ENCODE measurements at places on chromosomes 13 and 19.

GRCh38 chr13:31200637-31200971 lies 829 bp downstream of the B3GLCT start:
- no peak for DNase-seq

DNA sequence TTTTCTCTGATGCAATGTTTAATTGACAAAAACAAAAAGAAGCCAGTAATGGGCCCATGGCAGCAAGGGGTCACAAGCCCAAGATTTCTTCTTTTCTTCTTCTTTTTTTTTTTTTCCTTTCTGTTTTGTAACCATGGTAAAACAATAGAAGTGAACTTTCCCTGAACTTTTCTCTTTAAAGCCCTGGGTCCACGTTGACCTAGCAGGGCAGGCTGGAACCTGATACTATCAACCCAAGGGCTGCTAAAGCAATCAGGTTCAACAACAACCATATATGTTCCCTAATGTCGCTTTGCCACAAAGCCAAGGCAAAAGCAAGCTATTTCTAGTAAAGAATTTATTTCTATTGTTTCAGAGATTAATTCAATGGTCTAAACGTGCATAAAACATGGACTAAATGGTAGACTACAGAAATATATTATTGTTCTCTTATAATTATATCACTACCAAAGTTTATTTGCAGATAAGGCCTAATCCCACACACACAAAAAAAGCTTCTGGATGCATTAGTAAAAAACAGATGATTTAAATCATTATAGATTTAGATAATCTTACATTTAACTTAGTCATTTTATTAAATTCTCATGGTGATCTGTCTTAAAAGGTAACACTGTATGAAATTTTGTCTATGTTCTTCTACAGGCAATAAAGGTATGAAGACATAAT lies 153.9 kb downstream of the DACH1 start:
- DNase-seq, result no peak

GRCh38 chr13:98738993-98739392 lies 13.5 kb downstream of the SLC15A1 start:
- DNase-seq, result no peak

DNA sequence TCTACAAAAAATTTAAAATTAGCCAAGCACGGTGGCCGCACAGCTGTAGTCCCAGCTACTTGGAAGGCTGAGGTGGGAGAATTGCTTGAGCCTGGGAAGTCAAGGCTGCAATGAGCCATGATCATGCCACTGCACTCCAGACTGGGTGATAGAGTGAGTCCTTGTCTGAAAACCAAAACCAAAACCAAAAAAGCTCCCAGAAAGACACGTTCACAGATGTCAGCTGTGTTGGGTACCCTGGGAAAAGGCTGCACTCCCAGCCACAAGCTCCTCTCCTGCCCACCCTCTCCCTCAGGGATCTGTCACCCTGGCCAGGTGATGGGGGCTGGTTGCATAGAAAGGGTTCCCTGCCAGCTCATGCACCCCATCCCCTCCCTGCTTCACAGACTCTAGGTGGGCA lies 53.3 kb downstream of the RNF6 start:
- DNase-seq, result no peak

- no peak for DNase-seq
Measured at GRCh38 chr13:100544866-100545683, 43.5 kb downstream of the GGACT start.

DNA sequence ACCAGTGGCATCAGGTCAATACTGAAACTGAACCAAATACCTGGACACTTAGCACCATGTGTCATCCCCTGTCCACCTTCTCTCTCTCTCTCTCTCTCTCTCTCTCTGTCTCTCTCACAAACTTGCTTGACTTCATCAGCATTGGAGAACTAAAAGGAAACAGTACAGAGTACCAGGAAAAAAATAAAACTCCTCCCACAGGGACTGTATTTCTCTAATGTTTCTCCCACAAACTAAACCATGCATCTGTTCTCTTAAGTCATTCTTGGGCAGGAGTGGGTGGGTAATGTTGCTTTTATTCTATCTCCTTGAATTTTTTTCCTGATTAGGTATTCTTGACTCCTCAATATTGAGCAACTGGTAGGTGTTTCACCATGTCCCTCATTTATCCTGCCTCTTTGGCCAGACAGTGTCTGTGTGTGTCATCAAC lies 112.9 kb upstream of the CACNA1A start:
- no peak for DNase-seq

DNA sequence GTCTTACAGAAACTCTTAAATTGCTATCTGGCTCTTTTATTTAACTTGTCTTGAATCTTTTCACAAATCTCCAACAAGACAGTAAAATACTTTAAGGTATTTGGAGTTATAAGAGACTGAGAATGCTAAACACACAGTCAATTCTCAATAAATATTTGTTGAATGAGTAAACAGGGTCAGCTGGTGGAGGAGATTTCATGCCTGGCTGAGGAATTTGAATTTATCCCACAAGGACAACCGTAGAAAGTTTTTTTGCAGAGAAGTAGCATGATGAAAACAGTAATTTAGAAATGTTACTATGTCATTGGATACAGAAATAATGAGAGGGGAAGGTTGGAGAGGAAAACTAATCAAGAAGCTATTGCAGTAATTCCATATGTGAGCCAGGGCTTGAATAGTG lies 1223.7 kb downstream of the PCDH17 start:
- DNase-seq, result no peak

- DNase-seq, result no peak
Measured at GRCh38 chr13:47646298-47646697, 354.8 kb downstream of the SUCLA2 start.

DNA sequence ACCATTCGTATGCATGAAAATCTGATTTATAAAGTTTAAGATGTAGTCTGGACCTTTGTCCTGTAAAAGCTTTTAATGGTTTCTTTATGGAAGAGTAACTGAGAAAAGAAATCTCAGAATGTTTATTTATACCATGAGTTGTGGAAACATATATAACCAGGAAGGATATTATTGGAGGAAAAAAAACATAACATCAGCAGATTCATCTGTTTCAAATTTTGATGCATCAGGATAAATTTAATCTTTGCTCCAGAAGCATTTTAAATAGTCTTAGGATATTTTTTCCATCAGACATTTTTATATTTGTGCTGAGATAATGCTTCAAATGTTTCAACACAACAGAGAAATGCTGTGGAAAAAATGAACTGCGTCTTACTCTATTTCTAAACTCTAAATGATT lies 31.2 kb upstream of the CSNK1A1L start:
- DNase-seq, result no peak

GRCh38 chr19:19937403-19937802 lies 36.7 kb downstream of the ZNF93 start:
- DNase-seq, result peak; percentile 23

DNA sequence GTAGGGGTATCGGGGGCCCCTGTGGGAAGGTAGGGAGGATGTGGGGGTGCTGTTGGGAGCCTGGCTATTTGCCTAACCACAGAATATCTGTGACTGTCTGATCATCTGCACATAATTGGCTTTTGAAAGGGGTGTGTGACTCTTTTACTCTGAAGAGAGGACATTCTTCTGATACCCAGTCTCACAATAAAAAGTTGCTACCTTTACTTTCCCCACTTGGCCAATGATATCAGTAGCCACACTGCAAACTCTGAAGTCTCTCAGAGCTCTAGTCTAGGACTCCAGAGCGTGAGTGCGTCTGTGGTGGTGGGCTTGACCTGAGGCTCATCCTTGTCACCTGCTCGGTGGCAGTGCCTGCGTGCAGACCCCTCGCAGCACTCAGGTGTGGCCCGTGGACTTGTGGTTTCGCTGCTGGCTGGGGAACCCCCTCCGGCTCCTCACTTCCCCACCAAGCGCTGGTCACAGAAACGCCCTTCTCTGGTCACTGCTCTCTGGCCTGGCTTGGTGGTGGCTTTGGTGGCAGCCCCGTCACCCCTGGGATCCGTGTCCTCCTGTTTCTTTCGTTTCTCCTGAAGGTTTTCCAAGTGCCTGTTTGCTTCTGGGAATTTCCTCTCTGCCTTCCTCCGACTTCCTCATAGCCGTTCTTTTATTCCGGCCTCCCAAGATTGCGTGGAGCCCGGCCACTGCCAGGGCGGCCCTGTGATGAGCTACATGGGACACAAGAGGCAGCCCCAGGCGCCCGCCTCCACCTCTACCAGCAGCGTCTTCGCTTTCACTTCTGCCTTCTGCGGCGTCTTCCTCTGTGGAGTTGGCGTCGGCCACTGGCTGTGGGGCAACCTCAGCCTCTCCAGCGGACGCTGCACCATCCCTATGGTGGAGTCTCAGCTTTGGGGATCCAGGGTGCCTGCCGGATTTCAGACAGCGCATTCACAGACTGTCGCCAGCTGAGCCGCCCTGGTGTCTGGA lies 78.0 kb downstream of the ATP11A start:
- DNase-seq, result peak; percentile 54

- no peak for DNase-seq
Measured at GRCh38 chr19:35195830-35196229, 32.7 kb downstream of the FAM187B start.

GRCh38 chr13:109036078-109036780 lies 406.8 kb downstream of the MYO16 start:
- DNase-seq, result no peak

- no peak for DNase-seq
Measured at GRCh38 chr19:48989701-48990291, 3.3 kb downstream of the GYS1 start.

DNA sequence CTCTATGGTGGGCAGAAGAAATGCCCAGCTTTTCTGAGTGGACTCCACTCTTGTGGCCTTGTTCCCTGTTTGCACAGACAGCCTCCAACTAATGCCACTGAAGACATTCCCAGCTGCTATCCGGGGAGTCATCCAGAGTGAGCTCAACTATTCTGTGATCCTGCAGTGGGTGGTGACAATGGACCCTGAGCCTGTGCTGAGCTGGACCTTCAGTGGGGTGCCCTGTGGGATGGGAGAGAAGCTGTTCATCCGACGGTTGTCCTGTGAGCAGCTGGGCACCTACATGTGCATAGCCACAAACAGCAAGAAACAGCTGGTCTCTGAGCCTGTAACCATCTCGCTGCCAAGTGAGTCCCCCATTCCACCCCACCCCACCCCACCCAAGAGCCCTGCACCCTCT lies 10.3 kb downstream of the IGSF23 start:
- no peak for DNase-seq

GRCh38 chr19:48484931-48485612 lies 15.9 kb downstream of the CYTH2 start:
- no peak for DNase-seq

- DNase-seq, result peak; percentile 31
Measured at GRCh38 chr19:54179921-54180461, 7.0 kb upstream of the TMC4 start.

DNA sequence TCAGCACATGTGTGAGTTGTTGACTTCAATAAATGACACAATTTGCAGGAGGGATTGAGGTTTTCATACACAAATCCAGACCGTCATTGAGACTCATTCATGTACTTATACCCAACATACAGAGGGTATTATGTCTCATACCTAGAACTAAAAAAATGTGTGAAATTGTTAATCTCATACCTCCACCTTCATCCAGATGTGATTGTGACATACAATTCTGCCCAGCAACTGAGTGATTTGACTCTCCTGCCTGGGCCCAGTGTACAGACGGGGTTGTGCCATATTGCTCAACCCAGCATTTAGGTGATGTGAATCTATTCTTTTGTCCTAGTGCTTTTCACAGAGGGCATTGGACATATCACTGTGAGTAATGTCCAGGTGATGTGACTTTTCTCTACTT lies 12.6 kb upstream of the ZNF681 start:
- DNase-seq, result no peak

DNA sequence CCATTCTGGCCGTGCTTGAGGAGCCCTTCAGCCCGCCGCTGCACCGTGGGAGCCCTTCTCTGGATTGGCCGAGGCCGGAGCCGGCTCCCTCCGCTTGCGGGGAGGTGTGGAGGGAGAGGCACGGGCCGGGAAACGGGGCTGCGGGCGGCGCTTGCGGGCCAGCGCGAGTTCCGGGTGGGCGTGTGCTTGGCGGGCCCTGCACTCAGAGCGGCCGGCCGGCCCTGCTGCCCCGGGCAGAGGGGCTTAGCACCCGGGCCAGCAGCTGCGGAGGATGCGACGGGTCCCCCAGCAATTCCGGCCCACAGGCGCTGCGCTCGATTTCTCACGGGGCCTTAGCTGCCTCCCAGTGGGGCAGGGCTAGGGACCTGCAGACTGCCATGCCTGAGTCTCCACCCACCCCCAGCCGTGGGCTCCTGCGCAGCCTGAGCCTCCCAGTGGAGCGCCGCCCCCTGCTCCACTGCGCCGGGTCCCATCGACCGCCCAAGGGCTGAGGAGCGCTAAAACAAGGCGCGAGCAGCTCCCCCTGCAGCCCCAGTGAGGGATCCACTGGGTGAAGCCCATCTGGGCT lies 76.5 kb downstream of the PCDH20 start:
- no peak for DNase-seq

GRCh38 chr13:41327994-41328790 lies 17.1 kb downstream of the NAA16 start:
- no peak for DNase-seq

- DNase-seq, result no peak
Measured at GRCh38 chr19:37078717-37079032, 442 bp downstream of the ZNF420 start.

GRCh38 chr13:50463719-50464118 lies 379.8 kb downstream of the DLEU7 start:
- DNase-seq, result no peak

DNA sequence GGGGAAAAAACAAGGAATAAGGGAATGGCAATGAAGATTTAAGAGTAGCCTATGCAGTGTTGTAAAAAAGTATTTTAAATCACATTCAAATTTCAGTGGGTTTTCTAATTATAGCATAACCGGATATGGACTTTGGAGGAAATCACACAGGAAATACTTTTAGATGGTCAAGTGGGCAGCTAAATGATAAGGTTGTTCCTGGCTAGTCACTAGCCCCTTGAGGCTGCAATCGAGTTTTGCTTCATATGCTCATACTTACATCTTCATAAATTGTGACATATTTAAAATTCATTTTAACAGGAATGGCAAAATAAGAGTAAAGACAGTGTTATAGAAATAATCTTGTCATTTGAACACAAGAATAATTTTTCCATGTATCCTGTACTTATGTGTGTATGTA lies 88.9 kb downstream of the WDFY2 start:
- no peak for DNase-seq

- DNase-seq, result peak; percentile 41
Measured at GRCh38 chr19:11577451-11578257, at the start of gene ACP5. ACP5 (minus strand) TSS chr19:11577645; CDS start chr19:11577317, 328 bp downstream.

- no peak for DNase-seq
Measured at GRCh38 chr13:44306371-44307192, 67.0 kb upstream of the SERP2 start.

DNA sequence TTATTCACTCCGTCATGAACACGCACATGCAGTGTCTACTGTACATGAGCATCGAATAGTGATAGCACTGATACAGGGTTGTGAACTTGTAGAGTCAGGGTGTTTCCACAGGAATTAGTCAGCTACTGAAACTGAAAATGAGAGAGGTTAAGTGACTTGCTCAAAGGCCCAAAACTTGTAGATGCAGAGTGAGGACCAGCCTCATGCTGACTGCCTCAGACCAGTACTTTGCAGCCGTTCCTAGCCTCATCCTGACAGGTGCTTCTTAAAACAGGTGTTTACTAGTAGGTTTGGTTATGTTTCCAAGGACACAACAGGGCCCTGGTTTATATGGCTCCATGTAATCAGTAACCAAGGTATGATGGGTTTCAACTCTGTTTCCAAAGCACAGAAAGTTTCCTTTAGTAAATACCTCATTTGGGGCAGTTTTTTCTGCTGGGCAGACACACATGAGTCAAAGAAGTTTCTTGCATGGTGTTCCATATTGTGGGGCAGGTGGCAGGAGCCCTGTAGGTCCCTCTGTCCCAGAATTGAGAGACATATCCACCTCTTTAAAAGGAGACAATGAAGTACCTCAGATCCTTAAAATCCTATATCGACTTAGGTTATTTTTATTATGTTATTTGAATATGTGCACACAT lies 16.0 kb downstream of the FGF9 start:
- DNase-seq, result no peak
